GM19239 (cell line): ENCODE measurements at places on chromosomes 4 and X.

GRCh38 chr4:105586638-105587328 is 34.4 kb downstream of the ARHGEF38 start:
- DNase-seq: no peak

DNA sequence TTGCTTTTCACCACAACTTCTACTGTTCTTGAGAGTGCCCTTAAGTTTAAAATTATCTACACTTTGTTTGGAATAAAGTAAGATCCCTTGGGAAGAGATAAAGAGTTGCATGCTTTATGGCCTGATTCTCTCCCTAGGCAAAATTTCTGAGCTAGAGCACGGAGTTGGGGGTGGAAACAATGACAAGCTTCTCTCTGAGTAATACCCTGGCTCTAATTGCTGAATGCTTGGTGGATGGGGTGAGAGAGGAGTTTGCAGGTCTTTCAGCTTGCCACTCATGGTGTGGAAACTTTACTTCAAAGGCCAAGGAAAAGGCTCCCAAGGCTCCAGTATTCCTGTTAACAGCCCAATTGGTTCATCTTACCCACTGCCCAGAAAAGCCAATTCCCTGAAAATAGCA is 26.1 kb upstream of the PRDM8 start:
- no peak for DNase-seq

DNA sequence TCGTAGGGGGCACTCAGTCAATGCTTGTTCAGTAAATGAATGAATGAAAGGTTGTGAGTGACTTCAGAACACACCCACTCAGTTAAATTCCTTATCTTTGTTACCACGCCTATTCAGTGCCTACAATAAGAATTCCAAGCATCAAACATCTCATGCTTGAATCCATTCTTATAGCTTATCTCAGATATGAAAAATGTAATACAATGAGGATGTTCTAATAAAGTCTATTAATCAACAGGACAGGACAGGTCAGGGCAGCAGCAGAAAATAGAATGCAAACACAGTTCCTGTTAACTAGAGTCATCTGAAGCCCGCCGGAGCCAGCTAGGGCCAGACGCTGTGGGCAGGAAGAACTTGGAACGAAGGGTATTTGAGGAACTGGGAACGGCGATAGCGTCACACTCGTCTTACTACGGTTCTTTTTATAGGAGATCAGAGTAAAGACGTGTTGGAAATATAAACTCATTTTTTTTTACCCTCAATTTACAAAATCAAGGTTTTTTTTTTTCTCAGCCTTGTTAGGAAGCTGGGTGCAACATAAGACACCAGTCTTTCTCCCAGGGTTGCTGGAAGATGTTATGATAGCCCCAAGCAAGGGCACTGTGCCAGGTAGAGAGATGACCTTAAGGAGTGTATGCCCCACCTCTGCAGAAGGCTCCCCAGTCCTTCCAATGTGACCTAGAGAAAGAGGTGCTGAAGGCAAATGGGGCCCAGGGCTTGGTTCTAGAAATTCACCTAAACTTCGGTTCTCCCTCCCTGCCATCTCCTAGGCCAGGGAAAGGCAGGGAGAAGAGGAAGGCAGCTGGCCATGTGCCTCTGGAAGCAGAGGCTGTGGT is 48.3 kb downstream of the SEL1L3 start:
- no peak for DNase-seq

DNA sequence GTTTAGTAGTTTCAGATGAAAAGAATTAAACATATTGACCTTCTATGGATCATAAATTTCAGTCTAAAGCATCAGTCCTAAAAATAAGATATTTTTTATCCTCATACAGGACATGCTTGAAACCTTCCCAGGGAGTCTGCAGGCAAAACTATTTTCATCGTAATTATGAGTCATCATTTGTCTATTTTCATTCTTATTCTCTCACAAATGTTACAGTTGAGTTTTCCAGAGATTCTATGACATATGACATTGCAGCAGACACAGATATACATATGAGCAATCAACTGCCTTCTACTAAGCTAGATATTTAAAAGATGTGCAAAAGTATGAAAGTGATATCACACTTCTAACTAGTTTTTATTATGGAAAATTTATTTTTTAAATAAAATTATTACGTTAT is 398.0 kb downstream of the MAGEB5 start:
- no peak for DNase-seq

DNA sequence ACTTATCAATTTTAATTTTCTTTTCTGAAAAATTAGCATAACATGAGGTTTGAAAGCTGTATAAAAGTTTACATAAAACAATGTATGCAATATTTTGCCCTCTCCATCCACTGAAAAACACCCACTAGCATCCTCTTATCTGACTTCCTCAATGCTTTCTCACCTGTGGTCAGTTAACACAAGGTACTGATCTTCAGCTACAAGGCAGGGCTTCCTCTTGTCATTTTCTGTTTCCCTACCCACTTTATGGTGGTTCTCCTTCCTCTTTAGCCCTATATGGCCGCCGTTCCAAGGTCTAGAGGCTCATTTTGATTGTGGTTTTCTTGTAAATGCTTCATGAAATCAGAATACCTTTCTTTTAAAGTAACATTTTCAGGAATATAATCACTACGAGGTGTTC is 618.6 kb upstream of the CPEB2 start:
- DNase-seq: no peak

- DNase-seq: no peak
Measured at GRCh38 chr4:1833307-1834046, 22.5 kb downstream of the LETM1 start.

DNA sequence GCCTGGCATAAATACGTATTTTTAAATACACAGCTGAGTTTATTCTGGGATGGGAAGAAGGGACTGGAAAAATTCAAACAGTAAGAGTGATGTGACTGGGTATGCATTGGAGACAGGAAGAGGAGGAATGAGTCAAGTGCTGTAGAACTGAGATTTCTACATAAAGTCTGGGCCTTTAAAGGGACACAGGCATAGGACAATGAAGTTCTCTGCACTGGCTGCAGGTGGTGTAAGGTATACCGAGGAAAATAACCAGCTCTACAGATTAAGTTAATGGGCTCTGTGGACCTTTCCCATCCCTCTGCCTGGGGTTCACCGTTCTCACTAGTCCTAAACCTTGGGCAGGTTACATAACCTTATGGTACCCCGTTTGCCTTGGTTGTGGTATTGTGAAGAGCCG is 68.7 kb downstream of the DHX15 start:
- no peak for DNase-seq

- DNase-seq: no peak
Measured at GRCh38 chr4:139908636-139909437, 243.2 kb downstream of the MGST2 start.

DNA sequence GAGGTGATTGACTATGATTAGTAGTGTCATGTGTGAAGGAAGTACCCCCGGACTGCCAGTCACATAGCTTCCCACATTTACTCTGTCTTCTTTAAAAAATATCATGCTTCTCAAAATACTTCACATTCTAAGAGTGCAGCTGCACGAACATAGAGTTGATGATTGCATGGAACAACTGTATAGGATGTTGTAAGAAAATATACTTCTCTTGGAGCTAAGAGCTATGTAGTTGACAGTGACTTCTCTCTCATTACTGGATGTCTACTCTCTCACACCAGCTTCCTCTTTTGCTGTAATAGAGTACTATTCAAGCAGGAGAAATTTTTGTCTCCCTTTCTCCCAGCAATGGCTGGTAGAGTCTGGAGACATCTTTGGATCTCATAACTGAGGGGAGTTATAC is 99.4 kb upstream of the PUDP start:
- no peak for DNase-seq

- DNase-seq: no peak
Measured at GRCh38 chr4:156329779-156330178, 376.1 kb upstream of the CTSO start.

GRCh38 chrX:4263030-4263803 is 549.8 kb upstream of the PRKX start:
- DNase-seq: no peak

- DNase-seq: no peak
Measured at GRCh38 chr4:185222598-185222997, 13.2 kb downstream of the SNX25 start.

DNA sequence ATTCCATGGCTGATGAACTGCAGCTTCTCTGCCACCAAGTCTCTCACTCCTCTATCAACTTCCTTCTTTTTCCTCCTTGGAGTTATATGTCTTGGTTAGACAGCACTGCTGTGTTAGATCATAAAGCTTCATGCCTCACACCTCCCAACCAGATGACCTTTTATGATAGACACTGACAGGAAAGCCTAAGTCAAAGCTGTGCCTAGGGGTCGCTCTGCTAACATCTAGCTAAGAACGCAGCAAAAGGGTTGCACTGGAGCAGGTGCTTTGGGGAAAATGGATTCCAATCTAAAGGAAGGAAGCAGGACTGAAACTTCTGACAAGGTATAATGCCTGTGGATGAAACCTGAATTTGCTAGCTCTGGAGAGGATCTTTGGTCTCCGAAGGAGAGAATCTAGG is 509.7 kb downstream of the SMARCA1 start:
- no peak for DNase-seq

DNA sequence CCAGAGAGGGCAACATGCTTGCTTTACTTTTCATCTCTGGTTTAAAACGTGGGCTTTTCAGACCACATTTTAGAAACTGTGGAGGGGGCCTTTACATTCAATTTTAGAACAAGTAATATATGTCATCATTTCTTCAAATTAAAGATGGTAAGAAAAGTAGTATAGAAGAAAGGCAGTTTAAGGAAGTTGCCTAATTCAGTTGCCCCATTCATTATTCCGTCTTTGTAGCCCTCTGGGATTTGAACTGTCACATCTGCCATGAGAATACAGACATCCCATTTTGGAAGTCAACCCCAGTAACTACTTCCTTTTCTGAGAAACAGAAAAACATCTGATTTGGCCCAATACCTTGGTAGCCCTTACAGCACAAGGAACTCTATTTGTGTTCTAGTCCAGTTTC is 61.2 kb downstream of the PASD1 start:
- no peak for DNase-seq

DNA sequence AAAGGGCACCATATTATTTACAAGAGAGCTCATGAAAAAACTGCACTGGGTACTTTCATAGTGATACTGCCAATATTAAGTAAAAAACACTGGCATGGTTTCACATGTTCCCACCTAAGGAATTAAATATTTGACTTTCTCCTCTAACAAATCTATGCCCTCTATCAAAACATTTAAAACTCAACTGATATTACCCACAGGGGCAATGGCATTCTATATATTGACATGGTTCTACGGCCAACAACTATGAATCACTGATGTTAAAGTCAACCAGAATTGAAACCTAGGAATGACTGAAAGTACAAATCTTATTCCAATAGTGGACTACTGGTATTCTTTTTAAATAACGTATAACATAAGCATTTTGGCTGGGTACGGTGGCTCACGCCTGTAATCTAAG is 28.2 kb downstream of the PHKA2 start:
- no peak for DNase-seq

- DNase-seq: no peak
Measured at GRCh38 chrX:10158279-10159144, 1.7 kb downstream of the CLCN4 start.

- DNase-seq: no peak
Measured at GRCh38 chr4:67635331-67635730, 65.6 kb downstream of the UBA6 start.

- DNase-seq: no peak
Measured at GRCh38 chr4:54189140-54189539, 40.0 kb upstream of the PDGFRA start.
